ENCODE measurements at places on chromosomes 6 and 20. TPM values are rescaled to one million over a fixed set of nuclear protein-coding genes. Genes with fewer than 3 reads are reported as not detected.

The PPIL6 gene
- total RNA-seq: not detected

The NKX2-4 gene
- total RNA-seq: not detected

The REV3L gene
- total RNA-seq: 27.0 TPM

The ZC2HC1B gene
- not detected for total RNA-seq

The TRIM15 gene
- total RNA-seq: 1.6 TPM

The TJAP1 gene
- 35.0 TPM for total RNA-seq

The DTD1 gene
- 25.3 TPM for total RNA-seq

The SPATA25 gene
- 1.8 TPM for total RNA-seq

The OR2J3 gene
- not detected for total RNA-seq

The BIRC7 gene
- not detected for total RNA-seq

GRCh38 chr6:143673669-143674068 is 4.1 kb upstream of the PHACTR2 start:
- no peak for DNase-seq

- no peak for DNase-seq
These were observed 3.5 kb upstream of the MAPK13 start for GRCh38 chr6:36126553-36127458.

- DNase-seq: peak; percentile 10
These were observed 742 bp downstream of the TBCC start for GRCh38 chr6:42745083-42745639.

- DNase-seq: no peak
These were observed 23.3 kb upstream of the ARHGAP18 start for GRCh38 chr6:129733290-129733689.

GRCh38 chr6:101883505-101883904 is 490.0 kb downstream of the GRIK2 start:
- DNase-seq: no peak

DNA sequence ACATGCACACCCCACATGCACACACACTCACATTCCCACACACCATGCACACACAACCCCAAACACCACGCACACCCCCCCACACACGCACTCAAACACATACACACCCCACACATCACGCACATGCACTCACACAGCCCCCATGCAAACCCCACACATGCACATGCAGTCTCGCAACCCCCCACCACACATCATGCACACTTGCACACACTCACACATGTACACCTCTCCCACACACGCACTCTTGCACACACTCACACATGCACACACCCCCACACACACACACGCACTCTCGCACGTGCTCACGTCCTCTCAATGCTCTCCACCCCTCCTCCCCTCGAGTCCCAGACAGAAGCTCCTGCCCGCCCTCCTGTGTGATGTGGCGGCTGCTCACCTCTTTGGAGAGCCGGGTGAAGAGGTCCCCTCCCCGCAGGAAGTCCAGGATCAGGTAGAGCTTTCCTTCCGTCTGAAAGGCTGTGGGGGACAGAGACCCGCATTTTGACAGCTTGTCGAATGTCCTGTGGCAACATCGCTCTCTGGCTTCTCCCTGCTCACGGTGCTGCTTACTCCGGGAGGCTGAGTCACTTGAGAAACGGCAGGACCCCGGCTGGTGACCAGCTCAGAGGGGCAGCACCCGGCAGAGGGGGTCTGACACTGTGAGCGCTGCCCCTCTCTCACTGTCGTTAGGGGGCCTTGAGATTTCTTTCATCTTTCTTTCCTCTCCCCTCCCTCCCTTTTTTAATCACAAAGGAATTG is 78.5 kb downstream of the RAMACL start:
- DNase-seq: no peak

DNA sequence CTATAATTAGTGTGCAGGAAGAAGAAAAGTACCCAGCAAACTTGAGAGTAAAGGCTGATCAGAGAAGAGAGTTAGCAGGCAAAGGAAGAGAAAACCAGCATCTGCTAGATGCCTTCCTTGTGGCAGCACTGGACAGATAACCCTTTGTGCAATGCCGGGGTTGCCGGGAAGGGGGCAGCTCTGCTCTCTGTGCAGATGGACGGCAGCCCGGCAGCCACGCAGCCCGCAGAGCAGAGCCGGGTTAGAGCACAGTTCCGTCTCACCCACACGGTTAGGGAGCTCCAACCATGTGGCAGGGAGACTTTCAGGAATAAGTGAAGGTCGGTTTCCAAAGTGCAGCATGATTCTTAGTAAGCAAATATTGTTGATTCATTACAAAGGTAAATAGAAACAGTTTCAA is 80.0 kb upstream of the RPS6KA2 start:
- DNase-seq: peak; percentile 21

DNA sequence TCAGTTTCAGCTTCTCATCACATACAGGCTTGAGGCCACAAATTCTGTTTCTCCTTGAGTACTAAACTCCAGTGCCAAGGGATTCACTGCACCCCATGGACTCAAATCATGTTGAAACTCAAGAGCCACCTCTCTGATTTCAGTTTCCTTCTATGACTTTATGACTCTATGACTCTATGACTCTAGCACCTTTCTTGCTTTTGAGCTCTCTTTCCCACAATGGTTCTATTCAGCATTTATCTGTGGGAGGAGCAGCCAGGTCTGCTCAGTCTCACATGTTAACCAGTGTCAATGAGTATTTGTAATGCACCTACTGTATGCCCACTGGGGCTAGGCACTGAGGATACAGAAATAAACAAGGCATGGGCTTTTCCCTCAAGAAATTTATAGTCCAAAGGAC is 14.6 kb upstream of the SLC22A2 start:
- DNase-seq: no peak

DNA sequence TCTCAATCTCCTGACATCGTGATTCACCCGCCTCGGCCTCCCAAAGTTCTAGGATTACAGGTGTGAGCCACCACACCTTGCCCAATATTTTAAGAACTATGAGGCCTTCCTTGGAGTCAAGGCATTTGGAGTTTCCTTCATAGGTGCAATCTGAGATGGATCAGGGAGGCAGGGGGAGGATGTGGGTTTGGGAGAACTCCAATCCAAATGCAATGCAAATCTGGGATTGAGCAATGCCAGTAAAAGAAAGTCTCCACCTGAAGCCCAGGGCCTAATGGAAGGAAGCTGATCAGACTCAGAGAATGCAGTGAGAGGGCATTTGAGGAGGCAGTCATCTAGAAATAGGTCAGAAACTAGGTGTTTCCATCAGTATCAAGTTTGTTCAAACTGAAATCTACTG is 21.2 kb downstream of the RSPH3 start:
- DNase-seq: no peak

- DNase-seq: no peak
These were observed 231.8 kb downstream of the BCKDHB start for GRCh38 chr6:80338201-80338836.

DNA sequence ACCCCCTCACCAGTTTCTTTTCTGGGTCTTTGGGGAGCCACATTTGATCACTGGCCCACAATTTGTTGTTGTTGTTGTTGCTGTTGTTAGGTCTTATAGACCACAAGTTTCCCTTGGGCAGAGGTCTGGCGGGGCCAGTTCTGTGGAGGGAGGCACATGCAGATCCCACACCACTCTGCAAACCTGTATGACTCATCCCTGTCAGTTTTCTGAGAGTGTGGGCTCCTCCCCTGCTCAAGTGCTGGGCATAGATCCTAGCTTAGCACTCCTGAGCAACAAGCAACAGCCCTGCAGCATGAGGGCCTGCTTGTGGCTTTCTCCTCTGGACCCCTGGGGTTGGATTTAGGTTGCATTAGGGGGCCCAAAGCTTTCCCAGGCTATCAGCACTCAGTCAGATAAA is 411.1 kb upstream of the HTR1E start:
- DNase-seq: no peak

- DNase-seq: no peak
These were observed 10.8 kb upstream of the OR2B2 start for GRCh38 chr6:27922949-27923348.

DNA sequence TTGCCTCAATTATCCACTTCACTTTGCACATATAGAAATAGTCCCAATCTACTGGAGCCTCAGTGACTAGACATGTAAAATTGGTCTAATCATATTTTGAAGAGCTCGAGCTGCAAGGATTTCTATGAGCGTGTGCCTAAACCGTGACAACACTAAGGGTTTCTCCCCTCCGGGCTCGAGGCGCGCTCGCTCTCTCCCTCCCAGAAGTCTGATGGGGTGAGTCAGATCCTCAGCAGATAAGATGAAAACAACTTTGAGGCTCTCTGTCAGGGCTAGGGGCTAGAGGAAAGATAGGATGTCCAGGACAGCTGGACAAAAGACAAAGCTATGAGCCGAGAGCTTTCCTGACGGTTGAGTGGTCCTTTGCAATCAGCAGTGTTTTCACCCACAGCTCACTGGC is 16.8 kb downstream of the GNAS-AS1 start:
- no peak for DNase-seq

DNA sequence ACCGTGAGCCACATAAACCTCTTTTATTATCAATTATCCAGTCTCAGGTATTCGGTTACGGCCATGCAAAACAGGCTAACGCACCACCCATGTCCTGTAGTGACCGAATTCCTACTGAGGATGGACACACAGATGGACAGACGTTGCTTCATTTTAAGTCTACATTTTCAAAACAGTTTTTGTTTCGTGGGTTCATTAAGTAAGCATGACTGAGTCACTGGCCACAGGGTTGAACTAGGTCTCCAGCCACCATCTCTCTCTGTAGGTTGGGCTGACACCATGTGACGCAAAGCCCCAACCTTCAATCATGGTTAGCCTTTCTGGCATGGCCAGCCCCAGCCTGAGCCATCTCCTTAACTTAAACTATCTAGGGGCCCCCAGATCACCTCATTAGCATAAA is 110.0 kb upstream of the SLC22A23 start:
- DNase-seq: no peak

DNA sequence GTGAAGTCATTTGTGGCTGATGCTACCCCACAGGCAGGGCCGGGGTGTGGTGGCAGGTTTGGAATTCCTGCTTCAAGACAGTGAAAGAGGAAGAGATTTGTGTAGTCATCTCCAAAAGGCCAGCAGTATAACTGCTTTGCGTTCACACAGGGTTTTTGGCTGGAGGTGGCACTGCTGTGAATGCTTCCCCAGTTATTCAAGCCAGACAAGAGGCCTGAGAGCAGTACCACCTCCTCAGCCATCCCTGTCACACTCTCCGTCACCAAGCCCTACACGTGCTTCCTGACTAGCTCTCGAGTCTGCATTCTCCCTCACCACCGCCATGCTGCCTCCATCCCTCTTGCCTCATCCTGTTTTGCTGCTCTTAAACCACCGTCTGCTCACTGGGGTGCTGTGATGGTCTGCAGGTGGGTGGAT is 23.9 kb downstream of the ARMC2 start:
- DNase-seq: no peak

GRCh38 chr20:23092384-23092756 is 6.2 kb upstream of the CD93 start:
- no peak for DNase-seq

- no peak for DNase-seq
These were observed 196.8 kb upstream of the HDDC2 start for GRCh38 chr6:125498606-125499005.

DNA sequence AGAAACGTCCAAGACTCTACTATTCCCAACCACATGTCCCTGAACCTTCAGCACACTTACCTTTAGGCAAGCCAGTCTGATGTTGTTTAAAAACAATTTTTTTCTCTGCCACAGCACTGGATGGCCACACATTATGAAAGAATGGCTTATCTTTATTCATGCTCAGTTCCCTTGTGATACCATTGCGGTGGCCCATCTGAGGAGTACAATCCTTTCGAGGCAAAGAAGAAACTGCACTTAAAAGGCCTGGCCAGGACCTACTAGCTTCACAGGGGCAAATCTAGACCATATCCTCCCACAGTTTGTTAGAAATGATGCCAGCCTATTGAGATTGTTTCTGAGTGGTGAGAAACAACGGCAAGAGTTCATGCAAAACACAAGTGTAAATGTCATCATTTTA is 88.4 kb upstream of the PLEKHG1 start:
- no peak for DNase-seq

DNA sequence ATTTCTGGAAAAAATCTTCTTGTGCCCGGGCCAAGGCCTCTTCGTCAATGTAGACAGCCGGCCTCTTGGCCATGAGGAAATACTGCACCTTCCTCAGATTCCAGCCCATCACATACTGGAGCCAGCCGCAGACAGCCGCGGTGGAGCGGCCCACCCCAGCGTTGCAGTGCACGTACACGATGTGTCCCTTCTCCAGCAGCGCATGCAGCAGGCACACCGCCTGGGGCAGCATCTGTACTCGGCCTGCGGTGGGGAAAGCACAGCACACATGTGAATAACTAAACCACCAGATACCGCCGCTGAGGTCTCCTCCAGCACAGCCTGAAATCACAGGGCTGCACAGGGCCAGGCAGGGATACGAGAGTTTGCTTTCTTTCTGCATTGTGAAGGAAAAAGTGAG is 107.9 kb downstream of the EPM2A start:
- no peak for DNase-seq

DNA sequence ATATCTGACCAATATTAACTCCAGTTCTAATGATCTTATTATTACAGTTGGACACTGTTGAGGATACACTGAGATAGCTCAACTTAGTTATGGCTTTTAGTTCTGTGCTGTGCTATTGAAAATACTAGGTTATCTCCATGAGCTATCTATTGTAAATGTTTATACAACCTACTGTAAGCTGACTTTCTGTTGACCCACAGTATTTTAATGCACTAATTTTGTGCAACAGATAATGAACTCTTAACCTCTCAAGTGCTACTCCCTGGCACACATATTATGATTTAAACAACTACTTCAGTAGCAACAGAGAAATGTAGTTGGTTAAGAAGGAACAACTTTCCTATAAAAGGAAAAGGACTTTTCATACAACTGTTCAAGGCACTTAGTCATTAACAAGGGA is 5.2 kb upstream of the MMS22L start:
- DNase-seq: no peak

DNA sequence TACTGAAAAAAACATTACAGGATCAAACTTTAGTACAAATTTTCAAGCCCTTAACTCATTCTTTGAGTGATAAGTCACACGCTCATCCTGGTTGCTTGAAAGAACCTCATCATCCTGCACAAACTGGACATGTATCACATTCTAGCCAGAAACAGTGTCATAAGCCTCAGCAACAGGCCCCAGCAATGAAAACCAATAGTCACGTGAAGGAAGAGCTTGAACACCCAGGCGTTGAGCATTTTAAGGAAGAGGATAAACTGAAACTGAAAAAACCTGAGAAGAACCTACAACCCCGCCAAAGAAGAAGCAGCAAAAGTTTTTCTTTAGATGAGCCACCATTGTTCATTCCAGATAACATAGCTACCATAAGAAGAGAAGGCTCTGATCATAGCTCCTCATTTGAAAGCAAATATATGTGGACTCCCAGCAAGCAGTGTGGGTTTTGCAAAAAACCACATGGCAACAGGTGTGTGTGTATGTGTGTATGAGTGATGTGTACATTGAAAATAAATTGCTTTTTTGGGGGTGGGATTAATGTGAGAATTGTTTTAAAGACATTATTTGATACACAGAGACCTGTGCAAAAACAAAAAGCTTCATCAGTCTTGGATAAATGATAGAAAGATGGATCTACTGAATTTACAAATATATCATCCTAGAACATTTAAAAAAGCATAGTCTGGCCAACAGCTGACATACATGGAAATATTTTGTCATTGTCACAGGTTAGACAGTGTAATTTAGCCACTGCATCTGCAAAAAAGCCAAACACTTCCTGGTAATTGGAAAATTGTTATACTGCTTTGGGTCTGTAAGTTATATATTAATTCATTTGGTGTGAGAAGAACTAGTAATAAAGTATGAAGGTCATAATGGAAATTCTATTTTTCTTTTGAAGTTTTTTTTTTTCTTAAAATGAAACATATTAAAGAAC is 50.1 kb downstream of the PHF3 start:
- DNase-seq: no peak

- peak; percentile 10 for DNase-seq
These were observed 63.7 kb upstream of the CD2AP start for GRCh38 chr6:47413752-47414422.

GRCh38 chr20:37226889-37227288 is 34.7 kb downstream of the GHRH start:
- DNase-seq: no peak

Measured in activated naive CD4-positive, alpha-beta T cell treated with anti-CD3 and anti-CD28 coated beads, Interleukin-2, amount 50 U/mL, for 72 hours (primary cell).